Stomach (tissue), 19 donors: ENCODE measurements at places on chromosomes 11 and 22.

- DNase-seq = no peak
- H3K36me3 ChIP-seq = peaks cover 3% of the 10 kb centered on the region
- H3K4me1 ChIP-seq = no peaks in the 10 kb centered on the region
- no peak overlapping the region for H3K4me3 ChIP-seq
- H3K27me3 ChIP-seq = no peaks in the 10 kb centered on the region
Measured at GRCh38 chr11:122812638-122813037, 25.7 kb upstream of the CRTAM start.

- no peak for DNase-seq
- no peaks in the 10 kb centered on the region for H3K27me3 ChIP-seq
- H3K4me3 ChIP-seq = no peak overlapping the region
Measured at GRCh38 chr11:45577752-45578151, 87.7 kb downstream of the CHST1 start.

GRCh38 chr11:123494195-123495050 is 64.4 kb downstream of the GRAMD1B start:
- H3K4me1 ChIP-seq = no peaks in the 10 kb centered on the region
- no peak for DNase-seq
- no peaks in the 10 kb centered on the region for H3K27me3 ChIP-seq

DNA sequence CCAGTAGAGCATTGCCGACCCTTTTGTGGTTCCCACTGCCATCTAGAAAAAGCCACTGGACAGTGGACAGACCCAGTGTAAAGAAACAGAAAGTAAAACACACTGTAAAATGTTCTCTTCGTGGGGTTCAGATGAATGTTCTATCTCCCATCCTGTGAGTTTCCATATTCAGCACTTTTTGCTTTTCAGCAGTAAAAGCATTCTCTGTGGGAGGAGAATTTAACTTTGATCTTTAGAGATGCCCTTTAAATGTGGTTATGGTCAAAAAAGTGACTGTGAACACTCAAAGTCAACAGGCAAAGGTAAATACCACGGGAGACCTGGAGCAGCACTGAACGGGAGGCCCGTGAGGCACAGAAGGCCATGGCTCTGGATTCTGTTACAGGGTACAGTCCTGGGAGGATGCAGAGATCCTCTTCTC is 53.9 kb downstream of the FLI1 start:
- H3K27me3 ChIP-seq = no peaks in the 10 kb centered on the region
- peaks cover 7% of the 10 kb centered on the region for H3K36me3 ChIP-seq
- H3K27ac ChIP-seq = no peak overlapping the region

GRCh38 chr22:41699264-41700107 is at the start of gene MEI1:
Gene MEI1 (plus strand): TSS chr22:41699503. CDS start chr22:41699539, 36 bp downstream.
- H3K36me3 ChIP-seq = peaks cover 4% of the 10 kb centered on the region
- DNase-seq = peak; percentile 95
- peaks cover 17% of the 10 kb centered on the region for H3K4me1 ChIP-seq

DNA sequence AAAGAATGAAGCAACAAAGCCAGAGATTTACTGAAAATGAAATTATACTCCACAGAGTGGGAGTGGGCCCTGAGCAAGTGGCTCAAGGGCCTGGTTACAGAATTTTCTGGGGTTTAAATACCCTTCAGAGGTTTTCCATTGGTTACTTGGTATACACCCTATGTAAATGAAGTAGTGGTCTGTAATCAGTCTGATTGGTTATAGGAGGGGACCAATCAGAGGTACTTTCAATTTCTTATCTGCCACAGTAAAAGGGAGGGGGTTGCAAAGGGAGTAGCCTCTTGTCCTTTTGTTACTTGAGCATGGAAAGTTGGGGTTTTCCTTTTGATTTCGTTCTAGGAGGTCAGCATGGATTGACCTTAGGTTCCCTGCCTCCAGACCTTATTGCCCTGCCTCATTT is 63.5 kb downstream of the ATM start:
- DNase-seq = no peak
- H3K27me3 ChIP-seq = no peaks in the 10 kb centered on the region
